Astrocyte of the cerebellum (primary cell): ENCODE measurements at places on chromosomes 16 and 17.
A peak's percentile ranks its signal among the peaks of the same experiment; 100 is the strongest.

- DNase-seq: peak; percentile 26
Measured at GRCh38 chr17:27489045-27489715, 32.9 kb downstream of the KSR1 start.

GRCh38 chr17:3946711-3947235 lies 17.5 kb downstream of the ATP2A3 start:
- no peak for DNase-seq

GRCh38 chr17:77208856-77209255 lies 68.1 kb downstream of the SEC14L1 start:
- DNase-seq: no peak

- DNase-seq: no peak
Measured at GRCh38 chr16:25692742-25693508, 1.2 kb downstream of the HS3ST4 start.

GRCh38 chr17:72039490-72039889 lies 81.3 kb upstream of the SOX9 start:
- no peak for DNase-seq

DNA sequence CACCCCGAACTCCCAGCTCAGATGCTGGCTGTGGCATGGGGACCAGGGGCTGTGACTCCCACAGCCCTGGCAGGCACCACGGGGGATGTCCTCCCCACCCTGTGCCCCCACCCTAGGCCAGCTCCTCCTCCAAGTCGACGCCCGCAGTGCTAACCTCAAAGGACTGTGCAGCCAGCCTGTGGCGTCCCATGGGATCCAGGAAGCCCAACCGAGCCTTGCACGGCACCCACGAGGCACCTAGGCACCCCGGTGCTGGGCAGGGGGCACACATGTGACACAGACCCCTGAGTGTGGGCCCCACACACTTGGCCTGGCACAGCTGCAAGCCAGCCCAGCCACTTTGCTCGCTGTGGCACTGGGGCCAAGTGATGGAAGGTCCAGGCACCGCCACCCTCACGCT lies 3.9 kb downstream of the GCGR start:
- no peak for DNase-seq

DNA sequence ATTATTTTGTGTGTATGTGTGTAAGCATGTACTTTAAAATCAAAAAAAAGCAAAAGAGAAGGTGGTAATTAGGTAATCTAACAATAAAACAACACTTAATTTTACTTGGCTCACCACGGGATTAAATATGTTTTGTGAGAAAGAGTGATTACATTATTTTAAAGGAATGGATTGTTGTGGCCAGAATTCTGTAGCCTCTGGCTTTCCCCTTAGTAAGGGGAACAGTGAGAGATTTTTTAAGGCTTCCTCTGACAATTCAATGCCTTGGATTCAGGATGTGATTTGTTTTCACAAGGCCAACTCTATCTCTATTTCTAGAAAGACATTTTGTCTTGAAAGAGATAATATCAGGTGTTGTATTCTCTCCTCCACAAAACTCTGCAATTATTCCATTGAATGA lies 560.3 kb upstream of the CDH8 start:
- DNase-seq: no peak

DNA sequence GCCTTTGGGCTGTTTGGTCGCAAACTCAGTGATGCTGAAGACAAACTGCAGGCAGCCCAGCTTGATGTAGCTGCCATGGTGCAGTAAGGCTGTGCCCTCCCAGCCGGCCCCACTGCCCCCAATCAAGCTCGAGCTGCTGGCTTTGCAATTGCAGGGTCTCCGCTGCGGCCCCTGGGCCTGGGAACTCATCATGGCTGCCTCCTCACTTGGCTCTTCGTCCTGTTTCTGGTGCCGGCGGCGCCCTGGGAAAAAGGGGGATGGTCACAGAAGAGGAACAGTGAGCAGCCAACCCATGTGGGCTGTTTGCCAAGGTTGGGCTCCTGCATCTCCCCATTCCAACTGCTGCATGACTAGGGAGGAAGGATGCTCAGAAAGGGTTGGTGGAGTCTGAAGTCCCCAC lies 3.4 kb upstream of the DHRS13 start:
- no peak for DNase-seq

DNA sequence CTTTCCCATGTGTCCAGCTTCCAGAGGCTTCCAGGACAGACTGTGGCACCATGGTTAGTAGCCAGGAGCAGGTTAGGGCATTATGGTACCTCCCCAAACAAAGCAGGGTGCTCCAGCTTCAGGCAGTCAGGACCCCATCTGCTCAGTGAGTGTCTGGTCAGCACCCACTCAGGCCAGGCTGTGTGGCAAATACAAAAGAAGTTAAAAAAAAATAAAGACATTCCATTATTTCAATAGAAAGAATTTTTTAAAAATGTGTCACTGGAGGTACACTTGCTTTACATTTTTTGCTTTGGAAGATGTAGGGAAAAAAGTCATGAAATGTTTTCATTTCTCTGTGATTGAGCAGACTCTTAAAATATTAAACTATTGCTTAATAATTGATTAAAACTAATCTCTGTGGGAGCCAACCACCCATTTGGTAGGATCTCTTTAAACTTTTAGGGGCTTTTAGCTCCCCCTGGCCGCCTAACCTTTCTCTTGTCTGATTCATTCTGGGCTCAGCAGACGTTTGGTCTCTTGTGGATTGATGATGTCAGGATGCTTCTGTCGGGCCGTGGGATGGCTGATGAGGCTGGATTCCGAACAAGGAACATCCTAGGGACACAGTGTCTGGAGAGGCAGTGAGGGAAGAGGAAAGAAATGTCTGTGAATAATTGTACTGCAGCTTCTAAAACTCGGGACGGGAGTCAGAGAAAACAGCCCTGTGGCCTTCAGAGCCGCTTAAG lies 28.4 kb upstream of the NPTX1 start:
- DNase-seq: no peak

GRCh38 chr17:83103200-83103942 lies 24.0 kb downstream of the METRNL start:
- DNase-seq: no peak

DNA sequence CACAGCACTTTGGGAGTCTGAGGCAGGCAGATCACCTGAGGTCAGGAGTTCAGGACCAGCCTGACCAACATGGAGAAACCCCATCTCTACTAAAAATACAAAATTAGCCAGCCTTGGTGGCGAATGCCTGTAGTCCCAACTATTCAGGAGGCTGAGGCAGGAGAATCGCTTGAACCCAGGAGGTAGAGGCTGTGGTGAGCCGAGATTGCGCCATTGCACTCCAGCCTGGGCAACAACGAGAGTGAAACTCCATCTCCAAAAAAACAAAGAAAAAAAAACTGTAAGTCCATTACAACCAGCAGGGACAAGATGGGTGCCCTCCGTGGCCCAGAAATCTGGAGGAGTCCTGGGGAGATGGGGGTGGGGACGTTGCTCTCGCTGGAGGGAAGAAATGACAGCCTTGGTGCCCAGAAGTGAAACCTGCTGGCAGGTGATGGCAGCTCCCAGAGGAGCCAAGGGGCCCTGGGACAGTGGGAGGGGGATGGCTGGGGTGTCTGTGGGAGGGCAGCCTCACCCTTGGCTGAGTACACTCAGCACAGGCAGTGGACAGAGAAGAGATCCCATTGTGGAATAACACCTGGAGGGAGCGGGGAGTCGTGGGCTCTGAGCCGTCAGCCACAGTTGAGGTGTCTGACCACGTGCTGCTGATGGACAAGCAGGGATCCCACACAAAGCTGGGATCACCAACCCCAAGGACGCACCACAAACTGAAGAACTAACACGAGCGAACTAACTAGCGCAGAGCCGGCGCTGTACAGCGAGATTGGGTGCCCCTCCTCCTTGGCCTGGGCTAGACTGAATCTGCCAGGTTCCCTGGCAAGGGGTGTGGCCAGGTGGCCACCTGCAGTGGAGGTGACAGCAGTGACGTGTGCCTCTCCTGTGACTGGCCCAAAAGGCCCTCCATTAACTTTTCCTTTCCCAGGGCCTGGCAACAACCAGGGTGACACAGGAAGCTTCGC lies 46.9 kb upstream of the BAHCC1 start:
- DNase-seq: no peak

- no peak for DNase-seq
Measured at GRCh38 chr16:80719573-80719972, 84.8 kb downstream of the CDYL2 start.

DNA sequence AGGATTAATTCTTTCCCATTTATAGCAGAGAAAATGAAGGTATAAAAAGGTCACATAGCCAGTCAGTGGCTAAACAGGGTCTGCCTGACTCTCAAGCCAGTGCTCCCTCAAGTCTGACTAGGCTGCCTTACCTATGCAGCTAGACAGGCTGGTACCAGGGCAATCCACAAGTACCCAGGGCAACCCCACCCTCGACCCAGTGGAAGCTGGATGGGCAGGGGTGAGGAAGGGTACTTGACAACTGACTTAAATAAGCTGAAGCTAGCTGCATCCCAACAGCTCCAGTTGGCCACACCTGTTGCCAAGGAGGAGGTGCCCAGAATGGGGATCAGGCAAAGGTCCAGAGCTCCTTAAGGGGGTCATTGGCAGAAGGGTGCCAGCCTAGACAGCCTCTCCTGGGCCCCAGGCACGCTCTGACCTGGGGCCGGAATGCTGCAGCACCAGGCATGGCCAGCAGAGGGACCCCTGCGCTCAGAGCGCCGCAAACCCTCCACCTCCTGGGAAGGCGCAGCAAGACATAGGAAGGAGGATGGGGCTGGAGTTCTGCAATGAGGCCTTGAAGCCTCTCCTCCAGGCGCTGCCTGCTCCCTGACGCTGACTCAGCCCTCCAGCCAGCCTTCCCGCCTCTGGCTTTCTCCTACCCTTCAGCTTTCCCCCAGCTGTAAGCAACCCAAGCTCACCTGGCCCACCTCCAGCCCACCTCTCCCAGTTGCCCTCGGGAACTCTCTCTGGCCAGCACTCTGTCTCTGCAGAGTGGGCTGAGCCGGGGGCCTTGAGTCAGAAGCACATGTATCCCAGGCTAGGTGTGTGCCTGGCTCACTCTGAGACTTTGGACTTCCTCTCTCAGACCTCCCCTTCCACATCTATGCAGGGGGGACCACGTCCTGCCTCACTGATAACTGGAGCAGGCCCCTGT lies 28.8 kb downstream of the MPP2 start:
- peak; percentile 56 for DNase-seq

DNA sequence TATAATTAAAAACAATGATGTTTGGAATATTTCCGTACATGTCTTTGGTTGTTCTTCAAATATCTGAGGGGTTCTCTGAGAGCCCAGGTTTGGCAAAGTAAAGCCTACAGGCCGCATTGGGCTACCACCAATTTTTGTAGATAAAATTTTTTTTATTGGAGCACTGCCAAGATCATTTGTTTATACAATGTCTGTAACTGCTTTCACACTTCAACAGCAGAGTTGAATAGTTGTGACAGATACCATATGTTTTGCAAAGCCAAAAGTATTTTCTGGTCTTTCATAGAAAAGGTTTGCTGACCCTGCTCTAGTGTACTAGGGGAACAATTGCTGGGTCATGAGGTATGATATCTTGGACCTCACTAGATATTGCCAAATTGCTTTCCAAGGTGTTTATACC lies 10.5 kb downstream of the PPM1D start:
- DNase-seq: no peak

DNA sequence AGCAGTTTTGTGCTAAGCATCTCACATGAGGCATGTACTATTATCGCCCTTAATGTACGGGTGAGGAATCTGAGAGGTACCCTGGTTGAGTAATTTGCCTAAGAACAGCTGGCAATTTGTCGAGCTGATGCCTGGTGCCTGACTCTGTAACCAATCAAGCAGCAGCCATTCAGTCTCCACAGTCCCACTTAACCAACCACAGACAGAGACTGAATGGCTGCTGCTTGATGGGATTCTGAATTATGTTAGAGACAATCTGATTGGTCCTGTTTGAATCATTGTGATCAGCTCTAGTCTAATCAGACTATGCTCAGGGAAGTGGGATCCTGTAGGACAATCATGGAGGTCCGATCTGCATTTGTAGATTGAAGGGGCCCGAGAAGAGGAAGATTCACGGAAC lies 447.0 kb downstream of the SHISA9 start:
- DNase-seq: no peak

GRCh38 chr16:4682616-4683254 lies 10.6 kb upstream of the NUDT16L1 start:
- peak; percentile 13 for DNase-seq

GRCh38 chr16:53744449-53744848 lies 40.5 kb downstream of the FTO start:
- no peak for DNase-seq

GRCh38 chr17:43534909-43535308 lies 11.2 kb downstream of the ETV4 start:
- no peak for DNase-seq

DNA sequence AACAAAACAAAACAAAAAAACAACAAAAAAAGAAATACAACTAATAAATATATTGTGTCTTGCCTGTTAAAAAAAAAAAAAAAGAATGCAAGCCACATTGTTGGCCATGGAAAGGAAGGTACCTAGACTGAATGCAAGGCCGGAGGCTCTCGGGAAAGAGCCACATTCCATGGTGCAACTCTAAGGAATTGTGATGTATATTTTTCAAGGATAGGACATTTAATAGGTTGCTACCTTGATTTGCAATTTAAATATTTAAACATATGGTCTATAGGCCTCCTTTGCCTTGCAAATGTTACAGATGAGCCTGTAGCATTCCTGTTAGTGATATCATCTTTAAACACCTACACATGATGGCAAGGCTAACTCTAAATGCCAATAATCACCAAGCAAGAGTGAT lies 650.9 kb downstream of the TOX3 start:
- DNase-seq: no peak
